ENCODE measurements at places on chromosomes 1 and 21.

- DNase-seq, result no peak
Observed at GRCh38 chr1:206708058-206708457, 23.4 kb downstream of the MAPKAPK2 start.

DNA sequence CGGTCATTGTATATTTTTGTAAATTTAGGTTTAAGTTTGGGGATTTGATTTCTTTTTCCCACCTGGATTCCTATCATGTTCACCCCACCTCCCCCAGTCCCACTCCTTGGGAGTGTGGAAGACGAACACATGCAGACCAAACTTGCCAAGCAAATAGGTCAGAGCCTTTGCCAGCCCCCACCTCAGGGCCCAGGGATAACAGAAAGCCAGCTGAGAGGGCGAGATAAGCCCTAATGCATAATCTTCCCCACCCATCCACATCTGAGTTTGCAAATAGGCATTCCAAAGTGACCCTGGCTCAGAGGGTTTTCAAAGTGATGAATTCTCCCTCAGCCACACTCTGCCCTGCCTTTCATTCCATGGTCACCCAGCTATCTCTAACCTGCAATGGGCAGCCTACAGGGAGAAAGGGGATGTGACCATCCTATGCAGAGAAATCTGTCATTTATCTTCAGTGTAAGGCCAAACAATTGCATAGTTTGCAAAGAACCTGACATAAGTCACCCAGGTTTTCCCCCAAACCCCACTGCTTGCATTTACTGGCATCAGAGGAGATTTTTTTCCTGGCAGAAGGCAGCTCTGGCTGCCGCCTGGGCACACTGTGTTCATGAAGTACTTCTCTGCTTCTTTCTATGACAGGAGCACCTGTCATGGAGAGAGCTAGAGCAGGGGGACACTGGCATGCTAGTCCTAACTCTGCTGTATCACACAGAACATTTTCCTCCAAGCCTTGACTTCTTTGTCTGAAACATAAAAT, 69.0 kb upstream of the NFIA start:
- DNase-seq, result no peak

- DNase-seq, result no peak
Observed at GRCh38 chr1:101996825-101997465, at the start of gene OLFM3. Gene OLFM3 (minus strand): TSS chr1:101996926.

- DNase-seq, result no peak
Observed at GRCh38 chr1:33000427-33001026, 35.9 kb upstream of the RNF19B start.

DNA sequence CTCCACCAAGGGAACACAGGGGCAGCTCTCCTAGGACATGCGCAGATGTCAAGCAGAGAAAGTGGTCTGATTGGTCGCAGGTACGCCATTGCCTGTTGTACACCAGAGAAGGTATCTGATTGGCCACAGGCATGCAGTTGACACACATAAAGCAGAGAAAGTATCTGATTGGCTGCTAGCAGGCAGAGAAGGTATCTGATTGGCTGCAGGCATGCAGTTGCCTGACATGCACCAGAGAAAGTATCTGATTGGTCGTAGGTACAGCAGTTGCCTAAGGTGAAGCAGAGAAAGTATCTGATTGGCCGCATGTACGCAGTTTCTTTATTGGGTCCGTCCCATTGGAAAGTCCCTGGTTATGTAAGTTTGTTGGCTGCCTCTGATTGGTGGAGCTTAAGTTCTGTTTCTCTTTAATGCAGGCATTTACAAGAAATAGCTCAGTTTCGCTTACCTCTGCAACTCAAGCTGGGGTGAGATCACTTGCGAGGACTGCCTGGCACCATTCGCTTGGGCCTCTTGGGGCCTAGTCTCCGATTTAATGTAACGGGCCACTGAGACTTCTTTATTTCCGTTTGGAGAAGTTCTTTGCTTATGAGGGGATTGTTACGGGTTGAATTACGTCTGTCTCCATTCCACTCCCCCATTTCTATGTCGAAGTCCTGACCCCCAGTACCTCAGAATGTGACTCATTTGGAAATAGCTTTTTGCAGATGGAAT, 74.2 kb downstream of the SIK1 start:
- no peak for DNase-seq

DNA sequence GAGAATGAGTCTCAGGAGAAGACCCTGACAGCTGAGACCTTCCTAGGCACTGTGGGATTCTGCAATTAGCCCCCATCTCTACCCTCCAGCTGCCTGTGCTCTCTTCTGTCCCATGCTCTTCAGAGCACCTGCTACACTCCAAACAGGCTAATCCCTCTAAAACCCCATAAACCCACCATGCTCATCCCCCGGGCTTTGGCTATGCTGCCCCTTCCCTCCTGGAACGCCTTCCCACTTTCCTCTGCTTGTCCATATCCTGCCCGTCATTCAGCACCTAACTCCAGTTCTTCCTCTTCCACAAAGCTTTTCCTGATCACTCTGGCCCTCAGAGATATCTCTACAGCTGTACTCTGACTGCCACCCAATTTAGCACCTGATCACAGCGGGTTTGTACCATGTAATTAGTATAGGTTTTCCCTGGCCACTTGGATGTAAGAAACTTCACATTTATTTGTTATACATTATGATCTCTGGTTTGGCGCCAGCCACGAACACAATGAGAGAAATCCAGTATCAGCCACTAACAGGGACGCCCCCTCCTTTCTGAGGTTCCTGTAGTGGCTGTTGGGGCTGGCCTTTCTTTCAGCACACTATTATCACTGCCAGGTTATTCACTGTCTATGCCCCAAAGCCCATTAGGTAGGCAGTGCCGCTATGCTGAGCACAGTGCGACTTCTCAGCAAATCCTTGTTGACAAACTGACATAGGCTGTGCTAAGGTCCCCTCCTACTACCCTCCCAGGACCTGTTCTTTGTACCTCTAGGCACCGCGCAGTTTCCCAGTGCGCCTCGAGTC, 45.1 kb downstream of the CDC7 start:
- DNase-seq, result no peak

- peak; percentile 25 for DNase-seq
Observed at GRCh38 chr1:110258734-110259133, 48.6 kb downstream of the KCNC4 start.

DNA sequence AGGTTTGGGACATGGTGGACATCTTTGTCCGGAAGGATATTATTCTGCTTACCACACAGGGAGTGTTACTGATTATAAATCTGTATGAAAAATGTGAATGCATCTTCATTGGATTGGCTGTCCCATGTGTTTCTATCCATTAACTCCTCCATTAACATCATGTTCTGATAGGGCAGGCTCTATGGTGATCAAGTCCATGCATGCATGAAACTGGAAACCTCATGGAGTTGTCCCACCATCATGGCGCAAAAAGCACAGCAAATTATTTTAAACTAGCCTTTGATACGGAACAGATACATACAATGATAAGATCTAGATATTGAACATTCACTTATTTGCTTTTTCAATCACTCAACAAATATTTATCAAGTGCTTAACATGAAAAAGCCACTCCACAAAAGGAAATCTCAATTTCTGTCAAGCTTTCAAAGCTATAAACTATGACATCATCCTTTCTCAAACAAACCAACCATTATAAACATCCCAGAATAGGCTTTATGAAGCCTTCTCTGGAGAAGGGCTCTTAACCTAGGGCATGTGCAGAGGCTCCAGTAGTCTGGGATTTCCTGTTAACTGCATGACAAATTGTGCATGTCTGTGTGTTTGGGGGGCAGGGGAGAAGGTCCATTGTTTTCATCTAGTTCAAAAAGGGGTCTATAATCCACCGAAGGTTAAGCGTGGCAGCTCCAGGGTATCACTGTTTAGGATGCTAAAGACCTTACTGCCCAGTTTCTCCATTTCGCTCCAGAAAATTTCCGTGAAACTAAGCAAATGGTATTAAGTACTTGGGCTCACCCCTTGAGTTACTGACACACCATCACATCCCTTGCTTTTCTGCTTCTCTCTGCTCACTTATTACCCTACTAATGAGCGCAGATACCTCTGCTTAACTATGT, 46.1 kb downstream of the ADAMTS1 start:
- peak; percentile 79 for DNase-seq

GRCh38 chr21:42973309-42973990, 912 bp upstream of the PKNOX1 start:
- DNase-seq, result no peak

GRCh38 chr1:57483954-57484353, 60.1 kb upstream of the DAB1 start:
- no peak for DNase-seq

DNA sequence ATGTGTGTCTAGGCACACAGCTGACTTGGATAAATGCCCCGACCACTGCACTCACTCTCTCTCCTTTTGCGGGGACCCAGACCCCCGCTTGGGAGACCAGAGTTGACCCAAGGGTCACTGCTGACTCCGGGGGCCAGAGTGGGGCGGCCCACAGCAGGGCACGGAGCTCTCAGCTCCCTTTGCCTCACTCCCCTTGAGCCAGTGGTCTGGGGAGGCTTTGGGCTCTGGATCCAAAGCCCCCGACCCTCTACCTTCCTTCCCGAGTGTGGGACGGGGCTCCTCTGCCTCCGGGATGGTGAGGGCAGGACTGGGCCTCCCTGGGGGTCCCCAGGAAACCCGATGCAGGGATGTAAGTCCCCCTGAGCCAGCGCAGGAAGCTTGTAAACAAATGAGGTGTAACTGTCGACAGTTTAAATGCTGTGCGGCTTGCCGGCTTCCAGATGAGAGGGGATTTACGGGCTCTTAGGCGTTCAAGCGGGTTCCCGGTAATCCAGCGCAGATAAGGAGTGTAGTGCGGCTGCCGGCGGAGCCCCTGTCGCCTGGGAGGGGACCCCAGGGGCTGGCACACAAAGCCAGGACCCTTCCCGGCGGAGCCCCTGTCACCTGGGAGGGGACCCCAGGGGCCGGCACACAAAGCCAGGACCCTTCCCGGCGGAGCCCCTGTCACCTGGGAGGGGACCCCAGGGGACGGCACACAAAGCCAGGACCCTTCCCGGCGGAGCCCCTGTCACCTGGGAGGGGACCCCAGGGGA, 7.4 kb downstream of the ACTRT2 start:
- no peak for DNase-seq

- no peak for DNase-seq
Observed at GRCh38 chr1:67137307-67137753, 2.6 kb upstream of the C1orf141 start.

- DNase-seq, result no peak
Observed at GRCh38 chr1:11558276-11558675, 79.3 kb downstream of the DISP3 start.

DNA sequence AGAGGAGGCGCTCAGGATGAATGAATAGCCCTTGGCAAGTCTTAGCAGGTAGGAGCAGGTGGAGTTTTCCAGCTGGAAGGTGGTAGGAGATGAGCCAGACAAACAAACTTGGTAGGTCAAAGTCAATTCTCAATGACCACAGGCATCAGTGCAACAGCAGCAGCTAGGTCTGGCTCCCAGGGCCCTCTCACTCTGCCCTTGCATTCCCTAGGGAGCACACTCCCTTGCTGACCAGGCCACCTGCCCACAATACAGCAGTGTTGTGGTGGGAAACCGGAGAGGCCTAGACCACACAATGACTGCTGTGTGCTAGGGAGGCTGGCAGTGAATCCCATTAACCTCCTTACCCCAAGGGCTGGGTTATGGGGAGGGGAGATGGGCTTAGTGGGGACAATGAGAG, 13.0 kb upstream of the PAQR6 start:
- DNase-seq, result no peak

- no peak for DNase-seq
Observed at GRCh38 chr1:14923727-14924452, 229.7 kb upstream of the TMEM51 start.

DNA sequence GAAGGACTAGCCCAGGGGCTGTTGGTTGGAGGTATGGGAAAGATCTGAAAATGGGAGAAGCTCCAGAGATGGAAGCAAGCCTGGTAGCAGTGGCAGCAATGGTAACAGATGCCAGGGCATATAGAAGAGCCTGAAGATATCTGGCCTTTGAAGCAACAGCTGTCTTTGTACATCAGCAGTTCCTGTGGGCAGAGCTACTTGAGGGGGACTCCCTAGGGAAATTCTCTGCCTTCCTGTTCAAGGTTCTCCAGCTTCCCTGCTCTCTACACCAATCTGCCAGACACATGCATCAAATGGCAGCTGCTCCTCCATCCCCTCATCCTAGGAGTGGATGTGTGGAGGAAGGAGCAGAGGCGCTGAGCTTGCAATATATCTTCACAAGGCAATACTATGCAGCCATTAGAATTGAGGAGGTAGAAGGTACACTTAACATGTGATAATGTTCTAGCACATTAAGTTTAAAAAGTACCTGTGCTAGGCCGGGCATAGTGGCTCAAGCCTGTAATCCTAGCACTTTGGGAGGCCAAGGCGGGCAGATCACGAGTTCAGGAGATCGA, 2.2 kb downstream of the TMEM35B start:
- no peak for DNase-seq

DNA sequence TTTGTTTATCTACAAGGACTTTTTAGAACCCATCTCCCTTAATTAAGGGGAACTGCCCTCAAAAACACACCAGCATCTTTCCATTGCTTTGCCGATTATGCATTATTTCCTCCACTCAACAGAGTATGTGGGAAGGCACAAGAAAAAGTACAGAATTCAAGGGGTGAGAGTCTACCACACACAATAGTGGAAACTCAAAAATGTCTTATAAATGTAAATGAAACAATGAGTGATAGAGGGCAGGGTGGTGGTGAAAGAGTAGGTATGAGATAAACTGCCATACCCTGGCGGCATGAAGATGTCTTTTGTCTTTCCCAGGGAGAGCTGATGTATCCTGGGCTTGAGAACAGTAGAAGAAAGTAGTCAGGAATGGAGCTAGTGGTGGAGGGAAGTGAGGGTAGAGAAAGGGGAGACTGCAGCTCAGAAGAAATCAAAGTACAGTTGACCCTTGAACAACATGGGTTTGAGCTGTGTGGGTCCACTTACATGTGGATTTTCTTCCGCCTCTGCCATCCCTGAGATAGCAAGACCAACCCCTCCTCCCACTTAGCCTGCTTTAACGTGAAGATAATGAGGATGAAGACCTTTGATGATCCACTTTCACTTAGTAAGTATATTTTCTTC, 24.4 kb downstream of the CD58 start:
- no peak for DNase-seq

GRCh38 chr21:19987671-19988070, 1010.5 kb upstream of the NCAM2 start:
- no peak for DNase-seq

DNA sequence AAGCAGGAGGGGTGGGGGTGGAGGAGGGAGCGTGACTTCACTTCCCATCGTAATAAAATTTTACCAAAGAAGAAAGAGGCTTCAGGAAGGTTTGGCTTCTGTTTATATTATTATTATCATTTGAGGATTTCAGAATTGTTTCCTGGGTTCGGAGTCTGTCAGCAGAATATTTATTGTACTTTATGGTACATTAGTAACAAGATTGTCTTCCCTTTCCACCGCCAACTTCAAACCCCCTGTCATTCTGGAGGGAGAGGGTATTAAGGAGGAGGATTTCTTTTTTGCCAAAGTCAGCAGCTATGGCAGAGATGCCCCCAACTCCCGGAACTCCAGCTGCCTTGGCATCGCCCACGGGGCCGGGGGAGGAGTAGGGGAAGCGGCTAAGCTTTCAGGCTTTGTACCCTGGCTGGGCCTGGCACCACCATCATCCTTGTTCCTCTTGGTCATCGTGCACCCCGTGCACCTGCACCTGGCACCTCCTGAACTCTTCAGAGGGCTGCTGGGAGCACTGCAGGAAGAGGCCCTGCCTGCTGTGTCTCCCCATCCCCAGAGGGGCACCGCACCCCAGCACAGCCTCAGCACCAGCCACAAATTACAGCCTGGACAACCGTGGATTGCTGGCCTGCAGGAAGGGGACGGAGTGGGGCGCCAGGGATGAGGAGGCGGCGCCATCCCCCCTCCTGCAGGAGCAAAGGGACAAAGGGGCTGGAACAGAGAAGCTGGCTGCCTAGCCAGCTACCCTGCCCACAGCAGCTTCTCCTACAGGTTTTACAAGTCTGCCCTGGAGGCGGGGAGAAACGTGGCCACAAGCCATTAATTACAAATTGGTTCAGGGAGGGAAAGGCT, 24.0 kb upstream of the PAX7 start:
- DNase-seq, result no peak

All from NCI-H2029 (cell line).